ENCODE measurements at places on chromosomes 16 and 17. TPM values are rescaled to one million over a fixed set of nuclear protein-coding genes. Genes with fewer than 3 reads are reported as not detected.

DNA sequence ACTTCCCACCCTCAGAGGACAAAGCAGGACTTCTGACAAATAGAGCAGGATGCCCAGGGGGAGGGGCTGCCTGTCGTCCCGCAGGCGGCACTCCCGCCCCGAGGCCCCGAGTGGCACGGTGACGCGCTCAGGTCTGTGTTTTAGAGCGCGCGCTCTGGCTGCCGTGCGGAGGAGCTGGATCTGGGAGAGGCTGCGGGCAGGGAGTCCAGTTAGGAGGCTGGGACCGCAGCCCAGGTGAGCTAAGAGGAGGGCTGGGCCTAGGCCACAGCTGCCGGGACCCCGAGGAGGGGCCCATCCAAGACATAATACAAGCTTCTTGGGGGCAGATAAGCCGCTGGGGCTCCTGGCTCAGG lies 6.4 kb downstream of the DOC2A start:
- H3K4me3 ChIP-seq = no peak overlapping the region
- no peak for DNase-seq
- H3K36me3 ChIP-seq = no peaks in the 10 kb centered on the region
- H3K27ac ChIP-seq = no peak overlapping the region
- no peaks in the 10 kb centered on the region for H3K27me3 ChIP-seq
- H3K4me1 ChIP-seq = no peaks in the 10 kb centered on the region

DNA sequence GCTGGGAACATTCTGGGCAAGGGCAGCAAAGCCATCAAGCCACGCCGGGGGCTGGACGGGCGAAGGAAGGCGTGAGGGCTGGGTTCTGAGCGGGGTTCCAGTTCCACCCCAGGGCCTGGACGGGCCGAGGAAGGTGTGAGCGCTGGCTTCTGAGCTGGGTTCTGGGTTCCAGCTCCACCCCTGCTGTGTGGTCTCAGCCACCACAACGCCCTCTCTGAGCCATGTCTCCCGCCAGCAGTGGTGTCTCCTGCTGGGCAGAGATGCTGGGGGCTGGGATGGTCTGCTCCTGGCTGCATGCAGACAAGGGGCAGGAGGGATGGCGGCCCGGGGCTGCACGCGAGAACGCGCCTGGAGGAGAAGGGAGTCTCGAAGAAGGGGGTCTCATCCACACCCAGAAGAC lies 3.9 kb upstream of the CPNE7 start:
- no peak for DNase-seq
- no peaks in the 10 kb centered on the region for H3K36me3 ChIP-seq
- peaks cover 20% of the 10 kb centered on the region for H3K4me1 ChIP-seq
- H3K27me3 ChIP-seq = peaks cover 16% of the 10 kb centered on the region
- H3K4me3 ChIP-seq = no peak overlapping the region
- H3K27ac ChIP-seq = no peak overlapping the region

GRCh38 chr17:71535321-71535720 lies 585.5 kb upstream of the SOX9 start:
- no peak for DNase-seq
- H3K27ac ChIP-seq = no peak overlapping the region
- H3K4me1 ChIP-seq = no peaks in the 10 kb centered on the region
- no peaks in the 10 kb centered on the region for H3K36me3 ChIP-seq

GRCh38 chr17:50661795-50662391 lies 27.2 kb downstream of the ABCC3 start:
- peaks cover 38% of the 10 kb centered on the region for H3K4me1 ChIP-seq
- H3K4me3 ChIP-seq = no peak overlapping the region

GRCh38 chr16:62130101-62130500 lies 93.9 kb upstream of the CDH8 start:
- H3K27ac ChIP-seq = no peak overlapping the region
- H3K27me3 ChIP-seq = no peaks in the 10 kb centered on the region
- H3K36me3 ChIP-seq = no peaks in the 10 kb centered on the region
- no peak overlapping the region for H3K4me3 ChIP-seq
- DNase-seq = no peak

DNA sequence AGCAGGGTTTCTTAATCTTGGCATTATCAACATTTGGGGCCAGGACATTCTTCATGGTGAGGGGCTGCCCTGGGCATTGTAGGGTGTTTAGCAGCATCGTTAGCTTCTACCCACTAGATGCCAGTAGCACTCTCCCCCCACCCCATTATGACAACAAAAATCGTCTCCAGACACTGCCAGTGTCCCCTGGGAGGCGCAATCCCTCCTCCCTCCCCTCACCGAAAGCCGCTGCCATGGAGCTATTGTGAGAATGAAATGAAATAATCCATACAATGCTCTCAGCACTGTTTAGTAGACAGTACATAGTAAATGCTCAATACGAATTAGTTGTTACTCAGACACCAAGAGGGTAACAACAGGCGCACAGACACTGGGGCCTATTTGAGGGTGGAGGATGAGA lies 502.9 kb downstream of the NPIPA7 start:
- no peaks in the 10 kb centered on the region for H3K36me3 ChIP-seq
- no peaks in the 10 kb centered on the region for H3K4me1 ChIP-seq
- no peak overlapping the region for H3K4me3 ChIP-seq
- no peak overlapping the region for H3K27ac ChIP-seq
- DNase-seq = no peak

- H3K27ac ChIP-seq = no peak overlapping the region
- DNase-seq = no peak
- H3K4me1 ChIP-seq = peaks cover 3% of the 10 kb centered on the region
- H3K27me3 ChIP-seq = no peaks in the 10 kb centered on the region
- H3K4me3 ChIP-seq = no peak overlapping the region
Observed at GRCh38 chr16:77468831-77469230, 34.0 kb upstream of the ADAMTS18 start.

GRCh38 chr16:89693931-89694783 lies 7.3 kb downstream of the SPATA2L start:
- H3K36me3 ChIP-seq = peaks cover 32% of the 10 kb centered on the region
- no peak for DNase-seq
- no peaks in the 10 kb centered on the region for H3K4me1 ChIP-seq
- H3K27ac ChIP-seq = no peak overlapping the region
- no peak overlapping the region for H3K4me3 ChIP-seq

Gene KCTD2
- 33.6 TPM for total RNA-seq

DNA sequence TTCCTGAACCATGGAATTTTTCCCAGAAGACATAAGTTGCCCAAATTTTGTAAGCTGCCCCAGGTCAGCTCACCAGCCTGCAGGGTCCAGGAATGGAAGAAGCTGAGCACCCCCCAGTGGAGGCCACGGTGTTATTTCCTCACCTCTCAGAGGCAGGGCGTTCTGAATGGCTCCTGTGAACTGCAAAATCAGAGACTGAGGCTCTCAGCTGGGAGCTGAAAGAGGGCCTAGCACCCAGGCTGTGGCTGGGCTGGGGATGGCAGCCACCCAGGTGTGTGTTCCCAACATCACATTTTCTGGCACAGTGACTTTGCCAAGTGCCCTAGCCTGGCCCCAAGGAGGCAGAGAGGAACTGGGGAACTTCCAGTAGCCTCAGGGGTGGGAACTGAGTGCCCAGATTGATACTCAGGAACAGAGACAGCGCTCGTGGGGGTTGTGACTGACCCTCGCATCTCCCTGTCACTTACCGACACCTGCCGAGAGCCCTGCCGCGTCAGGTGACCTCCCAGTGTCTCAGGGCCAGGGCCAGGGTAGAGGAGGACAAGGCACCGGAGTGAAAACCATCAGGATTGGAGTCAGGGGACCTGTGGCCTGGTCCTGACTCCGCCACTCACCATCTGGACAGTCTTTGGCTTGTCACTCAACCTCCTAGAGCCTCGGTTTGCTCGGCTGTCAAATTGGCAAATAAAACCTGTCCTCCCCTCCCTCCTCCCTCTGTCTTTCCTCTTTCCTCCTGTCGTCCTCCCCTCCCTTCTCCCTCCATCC lies 11.3 kb downstream of the CACNG4 start:
- no peak overlapping the region for H3K4me3 ChIP-seq
- H3K4me1 ChIP-seq = peaks cover 3% of the 10 kb centered on the region

Gene OR4D1
- total RNA-seq = not detected

DNA sequence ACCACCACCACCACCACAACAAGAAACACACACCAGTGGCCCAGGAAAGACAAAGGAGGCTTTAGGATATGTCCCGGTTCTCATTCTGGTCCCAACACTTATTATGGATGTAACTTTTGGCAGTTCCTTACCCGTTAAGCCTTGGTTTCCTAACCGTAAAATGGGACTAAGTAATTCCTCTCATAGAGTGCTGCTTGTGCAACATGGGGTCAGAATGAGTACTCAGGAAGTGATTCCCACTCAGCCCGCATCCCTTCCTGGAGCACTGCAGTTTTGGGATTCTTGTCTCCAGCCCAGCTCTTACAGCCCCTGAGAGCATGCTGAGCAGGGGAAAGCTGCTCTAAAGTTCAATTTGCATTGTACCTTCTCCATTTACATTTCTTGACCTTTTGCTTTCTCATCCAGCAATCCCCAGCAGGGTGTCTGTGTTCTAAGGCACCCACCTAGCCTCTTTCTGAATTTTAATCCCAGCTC lies 262.6 kb downstream of the PRKCA start:
- no peaks in the 10 kb centered on the region for H3K4me1 ChIP-seq
- no peak overlapping the region for H3K4me3 ChIP-seq
- DNase-seq = no peak
- H3K27me3 ChIP-seq = no peaks in the 10 kb centered on the region
- no peaks in the 10 kb centered on the region for H3K36me3 ChIP-seq

Gene NPW
- total RNA-seq = not detected

DNA sequence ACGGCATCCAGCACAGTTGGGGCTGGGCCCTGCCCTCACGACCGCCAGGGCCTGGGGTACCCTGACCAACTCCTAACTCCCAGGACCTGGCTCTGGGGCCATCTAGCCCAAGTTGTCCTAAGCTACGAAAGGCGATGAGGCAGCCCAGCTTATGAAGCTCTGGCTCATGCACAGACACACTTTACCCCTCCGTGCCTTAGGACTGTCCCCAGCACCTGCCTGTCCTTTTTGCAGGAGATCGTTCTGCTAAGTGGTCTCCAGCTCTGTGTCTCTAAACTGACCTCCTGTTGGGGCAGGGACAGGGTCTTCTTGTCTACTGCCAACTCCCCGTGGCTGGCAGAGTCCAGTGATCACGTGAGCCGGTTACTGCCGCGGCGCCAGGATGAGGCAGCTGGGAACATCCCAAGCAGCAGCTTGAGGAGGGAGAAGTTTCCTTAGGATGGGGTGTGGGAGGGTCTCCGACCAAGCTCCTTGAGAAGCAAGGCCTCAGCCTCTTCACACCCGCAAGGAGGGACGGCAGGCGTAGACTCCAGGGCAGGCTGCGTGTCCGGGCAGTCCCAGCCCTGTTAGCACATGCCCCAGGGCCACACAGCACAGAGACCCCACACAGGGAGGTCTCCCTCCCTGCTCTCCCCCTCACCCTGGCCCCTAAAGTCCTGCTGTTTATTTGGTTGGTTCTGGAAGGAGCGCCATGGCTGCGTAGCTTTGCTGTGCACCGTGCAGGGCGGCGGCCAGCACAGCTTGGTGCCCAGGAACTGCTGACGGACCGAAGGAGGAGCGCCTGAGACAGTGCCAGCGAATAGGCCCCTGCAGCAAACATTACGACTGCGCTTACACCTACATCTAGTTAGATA lies 16.4 kb upstream of the METRNL start:
- H3K36me3 ChIP-seq = no peaks in the 10 kb centered on the region
- no peak overlapping the region for H3K4me3 ChIP-seq
- H3K27ac ChIP-seq = no peak overlapping the region
- DNase-seq = peak; percentile 0
- no peaks in the 10 kb centered on the region for H3K27me3 ChIP-seq

DNA sequence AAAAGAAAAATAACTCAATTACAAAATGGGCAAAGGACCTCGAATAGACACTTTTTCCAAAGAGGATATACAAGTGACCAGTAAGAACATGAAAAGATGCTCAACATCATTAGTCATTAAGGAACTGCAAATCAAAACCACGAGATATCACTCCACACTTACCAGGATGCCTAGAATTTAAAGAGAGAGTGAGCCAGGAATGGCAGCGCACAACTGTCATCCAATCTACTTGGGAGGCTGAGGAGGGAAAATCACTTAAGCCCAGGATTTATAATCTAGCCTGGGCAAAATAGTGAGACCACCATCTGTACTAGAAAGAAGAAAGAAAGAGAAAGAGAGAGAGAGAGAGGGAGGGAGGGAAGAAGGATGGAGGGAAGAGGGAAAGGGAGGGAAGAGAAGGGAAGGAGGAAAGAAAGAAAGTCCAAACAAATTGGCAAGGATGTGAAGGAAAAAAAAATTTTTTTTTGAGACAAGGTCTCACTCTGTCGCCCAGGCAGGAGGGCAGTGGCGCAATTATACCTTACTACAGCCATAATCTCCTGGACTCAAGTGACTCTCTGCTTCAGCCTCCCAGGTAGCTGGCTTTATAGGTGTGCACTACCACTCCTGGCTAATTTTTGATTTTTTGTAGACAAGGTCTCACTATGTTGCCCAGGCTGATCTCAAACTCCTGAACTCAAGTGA lies 22.6 kb downstream of the TBX2 start:
- no peak for DNase-seq
- H3K4me3 ChIP-seq = no peak overlapping the region
- H3K4me1 ChIP-seq = peaks cover under 1% of the 10 kb centered on the region
- H3K27ac ChIP-seq = no peak overlapping the region
- no peaks in the 10 kb centered on the region for H3K36me3 ChIP-seq
- no peaks in the 10 kb centered on the region for H3K27me3 ChIP-seq

Gene CCL13
- total RNA-seq = 1.7 TPM

Gene CES5A
- total RNA-seq = not detected

GRCh38 chr17:74070998-74071679 lies 132.3 kb upstream of the RPL38 start:
- no peaks in the 10 kb centered on the region for H3K27me3 ChIP-seq
- H3K27ac ChIP-seq = no peak overlapping the region
- H3K4me1 ChIP-seq = no peaks in the 10 kb centered on the region
- H3K36me3 ChIP-seq = no peaks in the 10 kb centered on the region

GRCh38 chr17:72931163-72931562 lies 161.3 kb downstream of the SLC39A11 start:
- H3K4me3 ChIP-seq = no peak overlapping the region
- no peak overlapping the region for H3K27ac ChIP-seq
- no peaks in the 10 kb centered on the region for H3K27me3 ChIP-seq
- no peaks in the 10 kb centered on the region for H3K4me1 ChIP-seq
- no peak for DNase-seq
- no peaks in the 10 kb centered on the region for H3K36me3 ChIP-seq

GRCh38 chr16:16924613-16925012 lies 545.7 kb downstream of the NPIPA7 start:
- DNase-seq = no peak
- H3K27me3 ChIP-seq = no peaks in the 10 kb centered on the region
- H3K36me3 ChIP-seq = no peaks in the 10 kb centered on the region
- no peaks in the 10 kb centered on the region for H3K4me1 ChIP-seq
